ENCODE measurements at places on chromosomes 7 and 10.

DNA sequence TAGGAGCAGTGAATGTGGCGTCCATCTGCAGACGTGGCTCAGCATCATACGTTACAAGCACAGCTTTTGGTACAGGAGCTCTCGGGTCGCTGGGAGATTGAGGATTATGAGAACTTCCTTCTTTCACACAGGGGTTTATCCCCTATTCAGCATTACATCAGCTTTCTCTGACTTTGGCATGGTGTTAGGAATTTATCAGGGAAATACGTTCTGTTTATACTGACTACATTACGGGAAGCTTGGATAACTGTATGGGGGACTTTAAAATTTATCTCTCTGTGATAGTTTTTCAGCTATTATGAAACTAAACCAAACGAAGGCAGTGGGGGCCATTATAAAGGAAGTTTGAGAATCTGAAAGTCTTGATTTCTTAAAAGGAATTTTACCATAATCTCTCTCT, 110.1 kb upstream of the INSYN2A start:
- no peak for DNase-seq

DNA sequence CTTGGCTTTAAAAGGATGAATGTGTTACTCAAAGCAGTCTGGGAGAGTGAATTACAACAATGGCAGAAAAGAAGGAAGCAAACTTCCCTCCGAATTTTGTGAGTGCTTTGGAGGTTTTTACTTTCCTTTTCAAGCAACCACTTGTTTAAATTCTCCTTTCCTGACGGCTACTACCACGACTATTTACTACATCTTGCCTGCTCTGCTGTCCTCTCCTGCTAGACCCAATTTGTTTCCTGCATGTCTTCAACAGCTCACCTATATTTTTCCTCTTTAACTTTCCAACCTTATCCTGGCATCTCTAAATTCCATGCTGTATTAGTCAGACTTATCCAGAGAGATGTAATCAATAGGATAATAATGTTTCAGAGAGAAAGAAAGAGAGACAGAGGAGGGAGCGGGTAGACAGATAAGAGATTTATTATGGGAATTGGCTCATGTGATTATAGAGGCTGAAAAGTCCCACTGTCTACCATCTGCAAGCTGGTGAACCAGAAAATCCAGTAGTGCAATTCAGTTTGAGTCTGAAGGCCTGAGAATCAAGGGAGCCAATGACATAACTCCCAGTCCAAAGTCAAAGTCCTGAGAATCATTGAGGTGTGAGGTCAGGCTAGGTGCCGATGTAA, 42.8 kb upstream of the SLC13A1 start:
- no peak for DNase-seq

DNA sequence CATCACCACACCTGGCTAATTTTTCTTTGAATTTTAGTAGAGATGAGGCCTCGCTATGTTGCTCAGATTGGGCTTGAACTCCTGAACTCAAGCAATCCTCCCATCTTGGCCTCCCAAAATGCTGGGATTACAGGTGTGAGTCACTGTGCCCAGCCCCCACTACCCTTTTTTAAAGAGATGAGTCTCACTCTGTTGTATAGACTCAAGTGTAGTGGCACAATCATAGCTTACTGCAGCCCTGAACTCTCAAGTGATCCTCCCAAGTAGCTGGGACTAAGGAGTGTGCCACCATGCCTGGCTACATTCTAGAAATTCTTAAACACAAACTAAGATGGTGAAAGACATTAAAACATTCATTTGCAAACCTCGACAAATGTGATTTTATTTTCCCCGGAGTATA, 12.6 kb downstream of the SYPL1 start:
- DNase-seq: no peak

- DNase-seq: no peak
These were observed 134.7 kb upstream of the RHOBTB1 start for GRCh38 chr10:61078542-61079275.

- DNase-seq: no peak
These were observed 11.6 kb upstream of the ADCK2 start for GRCh38 chr7:140661124-140661523.

- DNase-seq: no peak
These were observed 74.5 kb downstream of the SND1 start for GRCh38 chr7:127726476-127726875.

DNA sequence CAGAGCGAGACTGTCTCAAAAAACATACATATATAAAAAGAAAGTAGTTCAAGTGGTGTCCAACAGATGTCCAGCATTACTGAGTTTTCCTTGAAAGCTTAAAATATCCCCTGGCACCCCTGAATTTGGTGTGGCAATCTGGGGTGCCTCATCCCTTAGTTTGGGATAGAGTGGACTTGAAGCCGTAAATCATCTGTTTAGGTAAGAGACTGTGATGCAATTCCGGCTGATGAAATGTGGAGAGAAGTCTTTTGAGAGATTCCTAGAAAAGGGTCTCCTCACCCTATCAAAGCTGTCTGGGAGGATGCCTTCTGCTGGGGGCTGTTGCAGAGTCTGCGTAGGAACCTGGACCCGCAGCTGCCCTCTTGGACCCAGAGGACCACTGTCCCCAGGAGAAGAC, 408.0 kb downstream of the RPS24 start:
- DNase-seq: no peak

DNA sequence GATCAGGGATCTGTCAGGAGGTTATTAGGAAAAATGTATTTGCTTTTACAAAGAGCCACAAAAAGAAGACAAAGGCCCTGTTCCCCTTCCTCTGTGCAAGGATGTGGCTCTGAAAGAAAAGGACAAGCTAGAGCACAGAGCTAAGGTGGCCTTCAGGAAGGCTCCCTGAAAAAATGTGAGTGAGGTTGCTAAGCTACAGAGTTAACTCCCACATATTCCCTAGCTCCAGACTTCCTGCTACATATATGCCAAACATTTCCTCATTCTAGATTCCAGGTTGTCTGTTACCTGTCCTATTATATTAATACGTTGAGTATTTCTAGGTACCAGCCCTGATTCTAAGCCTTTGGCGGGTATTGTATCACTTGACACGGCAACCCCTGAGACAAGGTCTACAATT, 369.0 kb downstream of the PARD3 start:
- no peak for DNase-seq

DNA sequence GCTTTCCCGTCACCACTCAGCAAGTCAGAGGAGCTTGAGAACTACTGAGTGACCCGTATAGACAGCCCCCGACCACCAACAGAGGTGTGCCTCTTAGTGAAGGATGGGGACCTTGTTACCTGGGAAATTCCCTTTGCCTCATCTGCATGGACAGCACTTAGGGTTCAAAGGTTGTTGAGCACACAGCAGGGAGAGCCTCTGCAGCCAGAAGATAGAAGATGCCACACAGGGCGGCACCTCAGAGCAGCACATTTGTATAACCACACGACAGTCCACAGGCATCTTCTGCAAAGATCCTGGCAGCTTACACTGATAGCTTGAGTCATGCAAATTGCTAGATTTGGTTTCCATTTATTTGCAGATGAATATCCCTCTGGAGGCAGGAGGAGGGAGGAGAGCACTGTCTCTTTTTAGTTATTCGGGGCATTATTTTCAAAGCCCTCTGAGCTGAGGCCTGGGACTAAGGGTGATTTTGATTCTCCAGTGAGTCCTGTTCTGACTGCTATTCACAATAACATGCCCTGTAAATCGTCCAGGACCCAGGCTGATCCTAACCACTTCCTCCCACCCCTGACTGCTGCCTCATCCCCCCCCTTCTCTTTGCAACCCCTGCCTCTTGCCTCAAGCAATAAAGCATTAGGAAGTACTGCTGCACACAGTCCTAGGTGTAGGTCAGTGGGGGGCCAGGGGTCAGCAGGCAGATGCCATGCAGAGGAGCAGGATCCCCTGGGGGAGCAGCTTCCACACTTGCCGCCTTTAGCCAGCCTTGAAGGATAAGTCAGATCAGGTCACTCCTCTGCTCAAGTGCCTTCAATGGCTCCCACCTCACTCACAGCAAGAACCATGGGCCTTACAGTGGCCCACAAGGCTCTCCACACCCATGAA, 24.6 kb upstream of the INMT start:
- DNase-seq: peak; percentile 65

Data from activated naive CD8-positive, alpha-beta T cell treated with anti-CD3 and anti-CD28 coated beads, Interleukin-2, amount 10 ng/mL, durations not matched to agents 7 days and 5 days (primary cell).